Cardiac muscle cell (in vitro differentiated cells and primary cell): ENCODE measurements at places on chromosomes 11 and 22. TPM values are rescaled to one million over a fixed set of nuclear protein-coding genes. Genes with fewer than 3 reads are reported as not detected.

DNA sequence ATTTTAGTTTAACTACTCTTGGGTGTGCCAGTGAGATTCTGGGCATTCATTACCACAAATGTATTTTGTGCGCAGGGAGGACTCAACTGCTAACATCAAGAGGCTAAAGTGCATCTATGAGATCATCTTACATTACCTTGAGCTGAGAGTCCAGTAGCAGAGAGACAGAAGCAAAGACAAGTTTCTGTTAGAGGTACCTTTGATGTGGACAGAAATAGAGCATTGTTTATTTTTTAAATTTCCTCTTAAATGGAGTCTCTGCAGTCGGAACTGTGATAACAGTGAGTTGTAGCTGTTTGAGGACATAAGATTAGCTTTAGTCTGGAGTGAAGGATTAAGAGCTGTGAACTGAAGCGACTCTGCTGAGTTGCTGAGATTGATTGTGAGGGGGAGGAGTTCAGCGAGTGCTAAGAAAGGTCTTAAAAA, 297.0 kb downstream of the CADM1 start:
- no peak for DNase-seq

DNA sequence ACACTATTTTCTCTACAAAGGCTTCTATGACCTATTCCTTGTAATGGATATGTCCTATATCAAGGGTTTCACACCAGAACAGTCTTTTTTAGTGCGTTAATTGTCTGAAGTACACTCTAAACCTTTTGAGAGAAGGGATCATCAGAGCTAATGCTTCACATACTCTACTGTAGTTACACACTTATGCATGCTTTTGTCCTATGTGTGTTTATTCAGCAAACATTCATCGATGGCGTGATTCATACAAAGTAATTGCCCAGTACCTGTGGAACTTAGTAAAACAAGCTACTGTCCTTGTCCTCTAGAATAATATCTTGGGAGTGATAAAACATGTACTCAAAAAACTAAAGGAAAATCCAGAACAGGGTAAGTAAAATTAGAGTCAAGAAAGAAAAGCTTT, 139.2 kb downstream of the GUCY1A2 start:
- no peak for DNase-seq

CD81 gene
- total RNA-seq: 212 and 264 TPM in 2 replicates

KRTAP5-8 gene
- total RNA-seq: not detected in 2 replicates

COA4 gene
- 113 and 147 TPM in 2 replicates for total RNA-seq
